ENCODE measurements at places on chromosomes 1 and 21.

GRCh38 chr1:89302697-89303332, 30.2 kb upstream of the GBP5 start:
- DNase-seq: no peak

GRCh38 chr1:25338986-25339385, 852 bp downstream of the TMEM50A start:
- DNase-seq: no peak

GRCh38 chr1:168419736-168420135, 124.1 kb downstream of the XCL2 start:
- DNase-seq: no peak

- DNase-seq: no peak
Measured at GRCh38 chr1:160978510-160978927, 23.9 kb upstream of the ITLN2 start.

GRCh38 chr1:17056551-17056950, 2.7 kb upstream of the SDHB start:
- DNase-seq: no peak

DNA sequence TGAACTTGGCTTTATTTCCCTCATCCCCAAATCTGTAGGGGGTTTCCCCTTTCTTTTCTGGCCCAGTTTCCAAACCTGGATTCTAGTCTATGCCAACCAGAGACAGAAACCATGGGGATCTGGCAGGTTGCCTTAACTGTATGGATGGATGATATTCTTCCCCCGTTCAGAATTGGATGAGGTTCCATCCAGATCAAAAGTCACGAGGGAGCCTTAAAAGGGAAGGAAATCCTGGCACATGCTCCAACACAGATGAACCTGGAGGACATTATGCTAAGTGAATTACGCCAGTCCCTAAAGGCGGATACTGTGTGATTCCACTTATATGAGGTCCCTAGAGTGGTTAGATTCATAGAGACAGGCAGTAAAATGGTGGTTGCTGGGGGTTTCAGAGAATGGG, 124.4 kb downstream of the HUNK start:
- DNase-seq: no peak

DNA sequence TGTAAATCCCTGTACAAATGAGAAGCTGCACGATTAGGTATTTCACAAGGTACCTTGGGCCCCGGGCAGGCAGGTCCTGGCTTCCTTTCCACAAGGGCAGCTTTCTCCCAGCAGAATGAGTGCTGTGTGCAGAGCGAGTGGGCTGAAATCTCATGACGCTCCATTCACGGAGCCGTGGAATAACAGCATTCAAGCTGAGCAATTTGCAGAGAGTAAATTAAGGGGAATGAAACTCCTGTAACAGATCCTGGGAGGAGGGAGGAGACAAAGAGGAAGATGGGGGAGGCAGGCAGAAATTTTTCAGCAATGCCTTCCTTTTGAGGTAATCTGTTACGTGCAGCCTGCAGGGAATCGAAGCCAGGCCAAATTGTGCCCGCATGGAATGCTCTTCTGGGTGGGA, 239.9 kb downstream of the TNR start:
- DNase-seq: no peak

GRCh38 chr1:78091215-78091813, 45.5 kb downstream of the GIPC2 start:
- DNase-seq: no peak

DNA sequence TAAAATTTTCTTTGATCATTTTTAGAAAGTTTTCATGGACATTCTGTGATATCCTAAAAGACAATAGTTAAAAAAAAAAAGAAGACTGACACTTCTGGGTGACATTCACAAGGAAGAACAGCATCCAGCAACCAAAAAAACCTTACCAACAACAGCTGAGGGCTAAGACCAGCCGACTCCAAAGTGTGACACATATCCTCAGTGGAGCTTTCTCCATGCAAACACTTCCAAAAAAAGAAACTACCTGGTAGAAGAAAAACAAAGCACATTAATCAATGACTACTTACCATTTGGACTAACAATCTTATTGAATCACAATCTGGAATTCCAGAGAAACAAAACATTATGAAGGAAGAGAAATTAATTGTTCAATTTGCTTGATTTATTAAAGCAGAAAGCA, 88.2 kb downstream of the IARS2 start:
- DNase-seq: no peak

DNA sequence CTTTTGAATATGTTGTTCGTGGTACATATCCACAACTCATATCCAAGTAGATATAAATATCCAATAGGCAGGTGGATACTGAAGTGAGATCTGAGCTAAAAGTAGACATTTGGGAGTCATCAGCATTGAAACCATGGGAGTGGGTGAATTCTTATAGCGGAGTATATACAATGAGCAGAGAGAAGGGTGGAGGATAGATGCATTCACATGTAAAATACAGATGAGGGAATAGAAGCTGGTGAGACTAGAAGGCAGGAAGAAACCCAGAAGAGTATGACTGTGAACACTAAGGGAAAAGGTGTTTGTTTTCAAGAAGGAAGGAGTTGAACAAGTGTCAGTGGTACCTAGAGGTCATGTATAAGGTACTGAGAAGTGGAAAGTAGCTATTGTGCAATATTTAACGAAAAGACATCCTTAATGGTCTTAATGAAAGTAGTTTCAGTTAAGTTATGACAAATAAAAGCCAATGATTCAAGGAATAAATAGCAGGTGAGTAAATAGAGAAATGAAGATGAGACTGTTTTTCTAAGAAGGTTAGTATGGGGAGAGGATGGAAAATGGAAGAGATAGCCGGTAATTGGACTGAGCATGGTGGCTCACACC, 181.6 kb upstream of the CACYBP start:
- DNase-seq: no peak

DNA sequence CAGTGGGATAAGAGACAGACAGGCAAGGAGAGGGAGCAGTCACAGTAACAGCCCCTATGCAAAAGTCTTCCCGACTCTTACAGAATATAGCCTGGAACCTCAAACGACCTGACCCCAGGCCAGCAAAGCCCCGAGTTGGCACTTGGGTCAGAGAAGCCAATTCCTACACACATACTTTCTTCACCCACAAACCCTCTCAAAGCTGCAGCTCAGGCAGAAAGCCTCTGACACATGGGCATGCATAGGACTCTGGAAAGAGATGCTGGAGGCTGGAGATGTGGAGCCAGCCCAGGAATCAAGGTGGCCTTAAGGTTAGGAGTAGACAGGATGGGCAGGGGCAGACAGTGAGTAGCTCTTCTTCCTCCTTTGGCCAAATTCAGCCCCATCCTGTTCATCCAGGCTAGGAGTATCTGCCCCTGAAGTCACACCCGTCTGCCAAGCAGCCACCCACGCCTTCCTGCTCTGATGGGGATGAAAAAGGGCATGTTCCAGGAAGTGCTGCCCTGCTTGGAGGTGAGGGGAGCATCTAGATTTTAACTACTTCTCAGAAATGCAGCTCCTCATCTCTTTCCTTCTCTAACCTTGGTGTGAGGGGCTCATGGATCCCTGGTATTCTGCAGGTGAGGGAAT, 7.8 kb downstream of the SLC41A1 start:
- peak; percentile 50 for DNase-seq

DNA sequence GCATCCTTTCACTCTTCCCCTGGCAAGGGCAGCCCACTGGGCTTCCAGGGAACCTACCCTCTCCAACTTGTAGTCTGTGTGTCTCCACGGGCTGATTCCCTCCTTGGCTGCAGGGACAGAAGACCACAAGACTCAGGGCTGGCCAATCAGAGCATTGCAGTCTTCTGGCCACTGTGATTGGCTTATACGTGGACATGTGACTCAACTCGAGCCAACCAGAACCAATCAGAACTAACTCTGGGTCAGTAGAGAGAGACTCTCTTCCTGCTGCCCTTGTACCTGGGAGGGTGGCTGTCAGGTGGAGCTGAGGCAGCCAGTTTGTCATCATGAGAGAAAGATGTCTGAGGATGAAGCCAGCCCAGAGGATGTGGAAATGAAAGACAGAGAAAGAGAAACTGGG, 64.0 kb downstream of the DHRS3 start:
- no peak for DNase-seq

GRCh38 chr1:157505481-157506272, 46.6 kb downstream of the FCRL5 start:
- peak; percentile 8 for DNase-seq

- DNase-seq: no peak
Measured at GRCh38 chr1:41547781-41548560, 63.5 kb upstream of the EDN2 start.

DNA sequence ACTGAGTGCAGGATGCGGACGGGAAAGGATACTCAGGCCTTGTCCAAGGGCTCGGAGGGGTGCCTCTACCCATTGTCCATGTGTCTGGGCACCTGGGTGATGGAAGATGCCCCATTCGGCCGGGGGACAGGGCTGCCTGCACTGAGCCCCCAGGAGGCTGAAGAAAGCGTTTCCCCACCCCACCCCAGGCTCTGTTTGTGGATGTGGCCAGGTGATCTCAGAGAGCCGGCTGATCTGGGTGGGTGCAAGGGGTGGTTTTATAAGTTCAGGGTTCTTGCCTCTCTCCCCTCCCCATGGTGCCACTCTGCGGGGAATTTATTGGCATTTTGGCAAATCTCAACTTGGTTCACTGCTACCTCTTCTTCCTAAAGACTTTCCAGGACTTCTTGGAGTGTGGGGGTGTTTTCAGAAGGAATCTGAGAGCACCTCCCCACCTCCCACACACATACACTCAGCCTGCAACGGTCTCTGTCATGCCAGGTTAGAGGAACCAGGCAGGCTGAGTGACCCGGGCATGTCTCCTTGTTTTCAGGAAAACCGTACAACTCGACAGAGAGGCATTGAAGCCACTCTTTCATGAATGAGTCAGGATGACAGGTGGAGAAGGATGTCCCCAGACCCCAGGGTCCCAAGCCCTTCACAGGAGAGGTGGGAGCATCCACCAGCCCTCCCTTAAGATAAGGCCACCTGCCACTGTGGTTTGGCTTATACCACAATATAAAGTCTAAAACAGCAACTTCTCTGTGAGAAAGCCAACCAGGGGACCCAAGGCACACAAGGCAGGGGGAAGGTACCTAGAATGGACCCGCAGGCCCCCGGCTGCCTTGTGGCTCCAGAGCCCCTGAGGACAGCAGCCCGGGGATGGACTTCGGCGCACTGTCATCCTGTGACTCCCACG, 174.9 kb downstream of the ETS2 start:
- no peak for DNase-seq

- no peak for DNase-seq
Measured at GRCh38 chr21:20311234-20311787, 686.9 kb upstream of the NCAM2 start.

DNA sequence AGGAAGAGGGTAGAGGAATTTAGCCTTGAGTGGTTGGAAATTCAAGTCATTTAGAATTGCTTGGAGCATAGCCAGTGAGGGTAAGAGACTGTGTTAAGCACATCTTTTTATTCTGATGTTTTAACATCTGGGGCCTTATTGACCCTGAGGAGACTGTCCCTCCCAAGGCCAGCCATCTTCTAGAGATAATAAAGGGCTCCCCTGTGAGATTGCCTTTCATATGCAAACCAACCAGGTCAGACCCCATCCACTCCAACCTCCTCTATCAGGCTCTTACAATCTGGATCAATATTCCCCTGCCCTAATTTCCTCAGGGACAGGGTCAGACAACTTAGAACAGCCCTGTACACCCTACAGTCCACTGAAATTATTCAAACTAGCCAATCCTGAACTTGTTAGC, 93.8 kb downstream of the ATP1B1 start:
- no peak for DNase-seq

GRCh38 chr1:35441926-35442579, 115.2 kb downstream of the KIAA0319L start:
- no peak for DNase-seq

DNA sequence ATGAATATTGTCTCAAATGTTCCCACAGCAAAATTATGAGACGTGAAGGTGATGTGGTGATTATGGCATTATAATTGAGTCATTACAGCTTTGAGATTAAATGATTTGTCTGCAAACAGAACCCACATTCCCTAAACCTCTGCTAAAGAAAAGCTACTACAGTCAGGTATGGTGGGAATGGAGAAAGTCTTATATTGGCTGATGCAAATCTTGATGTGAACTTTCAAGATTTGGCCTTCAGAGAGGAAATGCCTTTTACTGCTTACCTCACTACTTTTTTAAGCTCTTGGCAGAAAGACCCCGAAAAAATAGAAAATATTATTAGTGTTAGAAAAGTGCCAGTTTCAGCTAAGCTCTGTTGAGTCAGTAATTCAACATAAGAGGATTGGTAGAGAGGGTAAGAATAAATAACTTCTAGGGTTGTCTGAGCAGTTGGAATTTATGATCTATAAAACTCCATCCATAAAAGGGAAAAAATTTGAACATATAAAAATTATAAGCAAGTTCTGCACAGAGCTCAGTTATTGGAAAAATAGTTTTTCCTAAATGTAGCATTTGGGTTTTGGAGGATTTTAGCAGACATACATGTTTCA, 47.8 kb upstream of the RGS5 start:
- no peak for DNase-seq

DNA sequence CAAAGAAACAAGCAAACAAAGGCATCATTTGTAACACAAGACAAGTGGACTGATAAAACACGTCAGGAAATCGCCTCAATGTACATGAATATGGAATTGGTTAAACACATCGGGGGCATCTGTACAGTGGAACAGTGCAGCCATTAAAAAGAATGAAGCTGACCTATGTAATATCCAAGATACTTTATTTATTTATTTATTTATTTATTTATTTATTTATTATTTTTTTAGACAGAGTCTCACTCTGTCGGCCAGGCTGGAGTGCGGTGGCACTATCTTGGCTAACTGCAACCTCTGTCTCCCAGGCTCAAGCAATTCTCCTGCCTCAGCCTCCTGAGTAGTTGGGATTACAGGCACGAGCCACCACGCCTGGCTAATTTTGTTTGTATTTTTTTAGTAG, 75.4 kb upstream of the SLC45A1 start:
- no peak for DNase-seq

DNA sequence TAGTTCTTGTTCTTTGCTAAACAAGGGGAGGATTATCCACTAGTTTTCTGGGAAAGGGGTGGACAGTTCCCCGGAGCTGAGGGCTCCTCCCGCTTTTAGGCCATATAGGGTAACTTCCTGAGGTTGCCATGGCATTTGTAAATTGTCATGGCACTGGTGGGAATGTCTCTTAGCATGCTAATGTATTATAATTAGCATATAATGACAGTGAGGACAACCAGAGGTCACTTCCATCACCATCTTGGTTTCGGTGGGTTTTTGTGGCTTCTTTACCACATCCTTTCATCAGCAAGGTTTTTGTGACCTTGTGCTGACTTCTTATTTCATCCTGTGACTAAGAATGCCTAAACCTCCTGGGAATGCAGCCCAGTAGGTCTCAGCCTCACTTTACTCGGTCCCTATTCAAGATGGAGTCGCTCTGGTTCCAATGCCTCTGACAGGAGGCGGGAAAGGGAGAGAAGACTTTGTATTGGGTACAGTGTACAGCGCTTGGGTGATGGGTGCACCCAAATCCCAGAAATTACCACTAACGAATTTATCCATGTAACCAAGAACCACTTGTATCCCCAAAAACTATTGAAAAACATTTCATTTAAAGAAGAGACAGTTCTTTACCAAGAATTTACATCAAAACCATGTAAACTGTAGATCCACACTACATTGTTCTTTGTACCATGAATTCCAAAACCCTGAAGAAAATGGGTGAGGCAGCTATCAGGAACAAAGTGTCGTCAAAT, 8.7 kb upstream of the SLC2A5 start:
- no peak for DNase-seq

GRCh38 chr1:87980494-87980893, 651.8 kb downstream of the LMO4 start:
- DNase-seq: no peak

GRCh38 chr1:110634086-110634454, 27.9 kb upstream of the KCNA2 start:
- no peak for DNase-seq
